ENCODE measurements at places on chromosomes 6 and 20. TPM values are rescaled to one million over a fixed set of nuclear protein-coding genes. Genes with fewer than 3 reads are reported as not detected.

DNA sequence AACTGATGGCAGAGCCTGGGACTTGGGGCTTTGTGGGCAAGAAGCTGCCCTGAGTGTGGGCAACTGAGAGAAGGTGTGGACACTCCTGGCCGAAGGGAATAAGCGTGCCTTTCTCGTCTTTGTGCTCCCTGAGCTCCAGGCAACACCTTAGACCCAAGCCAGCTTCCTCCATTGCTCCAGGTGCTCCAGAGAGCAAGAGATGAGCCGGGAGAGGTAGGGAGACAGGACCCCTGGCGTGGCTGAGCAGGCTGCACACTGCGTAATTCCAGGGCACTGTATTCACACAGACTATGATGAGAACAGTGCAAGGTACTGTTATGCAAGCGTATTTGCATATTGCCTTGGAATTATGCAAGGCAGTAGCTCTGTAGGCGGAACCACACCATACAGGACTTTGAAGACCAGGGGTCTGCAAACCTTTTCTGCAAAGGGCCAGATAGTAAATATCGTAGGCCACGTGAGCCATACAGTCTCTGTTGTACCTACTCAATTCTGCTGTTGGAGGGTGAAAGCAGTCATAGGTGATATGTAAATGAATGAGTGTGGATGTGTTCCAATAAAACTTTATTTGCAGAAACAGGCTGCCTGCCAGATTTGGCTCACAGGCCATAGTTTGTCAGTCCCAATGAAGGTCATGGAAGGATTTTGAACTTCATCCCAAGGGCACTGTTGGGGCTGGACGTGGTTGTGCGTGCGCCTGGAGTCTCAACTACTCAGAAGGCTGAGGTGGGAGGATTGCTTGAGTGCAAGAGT is 42.1 kb upstream of the FAM83D start:
- DNase-seq, result no peak

DNA sequence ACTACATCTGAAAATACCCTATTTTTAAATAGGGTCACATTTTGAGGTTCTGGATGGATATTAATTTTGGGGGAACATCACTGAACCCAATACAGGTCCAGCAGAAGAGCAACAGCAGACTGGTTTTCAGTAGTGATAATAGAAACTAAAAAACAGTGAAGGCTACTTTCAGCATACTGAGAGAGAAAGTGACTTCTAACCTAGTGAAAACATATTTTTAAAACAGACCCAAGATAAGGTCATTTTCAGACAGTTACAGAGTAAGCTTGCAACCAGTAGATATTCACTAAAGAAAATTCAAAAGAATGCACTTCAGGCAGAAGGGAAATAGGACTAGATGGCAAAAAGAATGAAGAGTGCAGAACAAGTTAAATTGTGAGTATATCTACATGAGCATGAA is 42.0 kb upstream of the TMEM244 start:
- no peak for DNase-seq

GRCh38 chr20:16672299-16672698 is 57.5 kb upstream of the SNRPB2 start:
- DNase-seq, result no peak

DNA sequence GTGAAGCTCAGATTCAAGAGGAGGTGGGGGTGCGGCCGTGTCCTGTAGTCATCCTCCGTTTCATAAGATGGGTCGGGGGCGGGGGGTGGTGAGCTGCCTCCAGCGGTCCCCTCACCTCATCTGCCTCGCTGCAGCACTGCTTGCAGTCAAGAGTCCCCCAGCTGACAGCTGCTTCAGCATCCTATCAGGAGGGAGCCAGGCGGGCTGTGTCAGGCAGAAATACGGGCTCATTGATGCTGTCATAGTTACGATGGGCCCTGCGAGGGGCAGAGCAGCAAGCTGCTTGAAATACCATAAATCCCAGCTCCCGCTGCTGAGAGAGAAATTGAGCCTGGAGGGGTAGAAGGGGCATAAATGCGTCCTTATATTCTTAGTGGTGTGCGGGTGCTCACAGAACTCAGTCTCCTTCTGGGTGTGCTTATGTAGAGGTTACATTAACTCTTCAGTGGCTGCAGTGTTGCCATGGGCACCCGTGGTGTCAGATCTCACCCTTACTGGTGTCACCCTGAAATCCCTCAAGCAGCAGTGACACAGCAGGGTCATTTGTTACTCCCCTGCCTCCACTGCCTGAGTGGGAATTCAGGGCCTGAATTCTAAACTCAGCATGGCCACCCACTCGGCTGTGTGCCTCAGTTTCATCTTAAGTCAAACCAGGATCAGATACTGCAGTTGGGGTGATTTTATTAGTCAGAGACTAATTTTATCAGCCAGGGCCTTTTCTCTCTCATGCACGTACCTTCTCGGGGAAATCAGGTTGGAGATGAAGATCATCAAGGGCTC is 21.8 kb downstream of the CCDC167 start:
- no peak for DNase-seq

GRCh38 chr6:44043479-44044153 is 83.6 kb downstream of the MRPL14 start:
- DNase-seq, result no peak

- no peak for DNase-seq
Measured at GRCh38 chr6:157996918-157997702, 15.4 kb downstream of the SYNJ2 start.

DNA sequence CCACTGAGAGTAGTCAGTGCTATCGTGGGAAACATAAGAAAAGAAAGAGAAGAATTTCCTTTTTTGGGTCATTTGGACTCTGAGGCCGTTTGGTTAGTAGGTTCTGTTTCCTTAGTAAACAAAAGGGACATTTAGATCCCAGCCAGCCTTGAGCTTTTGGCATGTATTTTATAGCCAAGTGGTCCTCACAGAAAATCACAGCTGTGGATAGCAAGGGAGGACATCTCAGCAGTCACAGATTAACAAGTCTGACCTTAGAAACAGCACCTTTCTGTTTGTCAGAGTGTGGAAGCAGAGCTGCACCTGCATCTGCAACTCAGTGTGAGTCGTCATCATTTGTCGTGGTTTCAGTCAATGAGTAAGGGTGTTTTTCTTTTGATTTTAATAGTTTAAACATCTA is 40.5 kb downstream of the FAM120B start:
- no peak for DNase-seq

DNA sequence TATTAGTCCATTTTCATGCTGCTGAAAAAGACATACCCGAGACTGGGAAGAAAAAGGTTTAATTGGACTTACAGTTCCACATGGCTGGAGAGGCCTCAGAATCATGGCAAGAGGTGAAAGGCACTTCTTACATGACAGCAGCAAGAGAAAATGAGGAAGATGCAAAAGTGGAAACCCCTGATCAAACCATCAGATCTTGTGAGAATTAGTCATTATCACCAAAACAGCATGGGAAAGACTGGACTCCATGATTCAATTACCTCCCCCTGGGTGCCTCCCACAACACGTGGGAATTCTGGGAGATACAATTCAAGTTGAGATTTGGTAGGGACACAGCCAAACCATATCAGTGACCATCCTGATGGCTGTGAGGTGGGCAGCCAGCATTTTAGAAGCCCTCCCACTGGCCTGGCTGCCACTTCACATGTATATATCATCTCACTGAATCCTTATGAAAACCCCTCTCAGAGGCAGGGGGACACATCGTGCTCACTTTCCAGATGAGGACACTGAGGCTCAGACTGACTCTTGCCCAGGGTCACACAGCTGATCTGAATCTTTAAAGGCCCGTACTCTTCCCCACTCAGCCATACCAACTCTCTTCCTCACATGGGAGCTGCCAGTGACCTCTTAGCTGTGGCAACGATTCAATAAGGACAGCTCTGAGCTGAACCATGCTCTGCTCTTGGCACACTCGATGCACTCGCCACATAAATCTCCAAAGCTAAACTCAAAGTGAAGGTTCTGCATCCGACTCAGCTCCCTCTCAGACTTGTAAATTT is 25.7 kb downstream of the BMP7 start:
- no peak for DNase-seq

GRCh38 chr6:23977706-23978105 is 148.3 kb upstream of the NRSN1 start:
- DNase-seq, result no peak

DNA sequence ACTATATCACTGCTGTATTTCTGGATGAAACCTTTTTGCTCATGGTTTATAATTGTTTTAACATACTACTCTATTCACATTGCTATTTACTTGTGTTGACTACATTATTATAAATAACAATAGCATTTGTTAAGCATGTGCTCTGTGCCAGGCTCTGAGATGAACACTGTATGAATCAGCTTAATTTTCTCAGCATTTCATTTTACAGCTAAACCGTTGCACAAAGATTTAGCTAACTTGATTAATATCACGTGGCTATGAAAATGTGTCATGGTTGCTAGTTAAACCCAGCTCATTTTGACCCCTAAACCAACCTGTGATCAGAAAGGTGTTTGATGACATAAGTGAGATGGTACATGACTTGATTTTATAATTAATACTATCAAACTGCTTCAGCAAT is 77.5 kb downstream of the NCOA7 start:
- DNase-seq, result no peak

DNA sequence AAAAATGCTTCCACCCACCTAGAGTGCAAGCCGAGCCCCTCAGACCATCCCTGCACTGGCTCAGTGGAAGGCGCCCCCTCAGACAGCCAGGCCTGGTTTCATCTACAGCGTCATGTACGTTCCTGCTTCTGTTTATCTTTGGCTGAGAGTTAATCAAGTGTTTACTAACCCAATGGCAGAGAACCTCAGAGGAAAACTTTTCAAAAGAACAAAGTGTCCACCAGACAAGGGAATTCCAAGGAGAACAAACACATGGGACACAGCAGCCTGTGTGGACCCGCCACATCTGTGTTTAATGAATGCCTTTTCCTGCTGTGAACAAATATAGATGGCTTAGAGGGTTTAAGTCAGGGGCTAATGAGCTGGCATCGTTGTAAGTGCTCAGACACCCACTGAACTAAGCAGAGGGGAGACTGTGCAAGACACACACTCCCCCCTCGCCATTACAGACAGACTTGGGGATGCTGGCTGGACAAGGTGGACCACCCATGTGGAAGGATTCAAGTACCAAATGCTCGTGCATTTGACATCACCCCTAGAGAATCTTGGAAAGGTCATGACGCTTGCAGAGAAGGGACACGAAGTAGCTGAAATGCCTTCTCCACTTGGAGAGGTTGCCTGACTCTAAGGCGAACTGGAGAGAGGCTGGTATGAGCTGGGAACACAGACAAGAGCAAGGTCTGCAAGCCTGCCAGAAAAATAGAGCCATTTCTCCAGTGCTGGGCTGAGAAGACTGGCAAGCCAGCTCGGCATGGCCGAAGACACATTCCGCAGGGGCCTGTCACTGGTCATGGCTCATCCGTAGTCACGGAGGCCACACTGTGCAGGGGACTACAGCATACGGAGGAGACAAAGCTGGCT is 53.5 kb upstream of the NXT1 start:
- DNase-seq, result no peak

DNA sequence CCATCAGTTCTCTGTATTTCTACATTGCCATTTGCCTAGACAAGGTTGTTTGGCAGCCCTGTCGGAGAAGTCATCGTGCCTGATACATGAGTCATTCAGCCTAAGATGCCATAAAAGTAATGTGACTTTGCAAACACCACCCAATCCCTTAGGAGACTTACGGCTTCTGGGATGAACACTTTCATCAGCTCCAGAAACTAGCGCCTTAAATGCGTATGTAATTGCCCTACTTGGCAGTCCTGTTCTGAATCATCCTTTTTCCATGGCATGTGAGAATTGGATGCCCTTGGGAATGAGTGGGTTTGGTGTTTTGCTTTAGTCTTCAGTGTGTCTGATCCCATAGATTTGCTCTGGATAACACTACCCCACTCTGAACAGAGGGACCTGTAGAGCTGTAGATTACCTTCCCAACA is 158.5 kb downstream of the SASH1 start:
- DNase-seq, result no peak

LRRC73 gene
- polyA plus RNA-seq, result 1.2 TPM

SLC52A3 gene
- 4.0 TPM for polyA plus RNA-seq
